ENCODE measurements at places on chromosomes 7 and 10.
A peak's percentile ranks its signal among the peaks of the same experiment; 100 is the strongest.

GRCh38 chr7:100008525-100008924 is 6.9 kb upstream of the ZKSCAN1 start:
- DNase-seq: no peak

- DNase-seq: no peak
These were observed 126.3 kb upstream of the TCERG1L start for GRCh38 chr10:131437556-131438475.

- no peak for DNase-seq
These were observed 10.3 kb upstream of the STK17A start for GRCh38 chr7:43572516-43573049.

GRCh38 chr10:69237528-69238159 is 17.5 kb downstream of the HKDC1 start:
- DNase-seq: peak; percentile 72

DNA sequence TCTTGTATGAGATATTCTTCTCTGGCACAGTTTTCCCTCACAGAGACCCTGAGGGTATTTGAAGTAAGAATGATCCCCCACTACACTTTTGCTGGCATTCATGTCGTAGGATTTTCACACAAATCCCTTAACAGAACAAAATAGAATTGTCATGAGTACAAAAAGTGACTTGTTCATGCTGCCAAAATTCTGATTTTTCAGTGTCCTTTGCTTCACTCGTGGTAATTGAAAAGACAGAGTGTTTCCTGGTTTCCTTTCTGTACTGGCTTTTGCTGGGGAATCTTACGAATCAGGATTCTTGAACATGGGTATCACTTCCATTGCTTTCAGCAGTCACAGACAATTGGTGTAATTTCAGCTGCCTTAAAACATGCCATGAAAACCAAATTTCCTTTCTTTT is 756.3 kb downstream of the REEP3 start:
- no peak for DNase-seq

- no peak for DNase-seq
These were observed 42.3 kb upstream of the CYCS start for GRCh38 chr7:25167262-25167843.

DNA sequence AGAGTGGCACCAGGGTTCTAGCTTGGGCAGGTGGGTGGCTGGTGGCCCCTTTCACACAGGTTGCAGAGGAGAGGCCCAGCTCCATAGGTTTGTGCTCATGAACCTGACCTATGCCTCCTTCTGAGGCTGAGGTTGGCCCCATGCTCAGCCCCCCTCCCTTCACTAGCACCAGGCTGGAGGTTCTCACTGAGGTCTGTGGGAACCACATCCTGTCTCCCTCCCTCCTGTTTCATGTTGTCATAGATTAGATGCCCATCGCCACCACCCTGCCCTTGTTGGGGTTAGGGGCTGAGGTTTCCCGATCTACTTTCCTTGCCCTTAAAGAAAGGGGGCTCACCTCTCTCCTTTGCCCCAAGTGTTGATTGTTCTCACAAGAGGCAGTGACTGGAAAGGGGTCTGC is 14.7 kb downstream of the NEUROG3 start:
- DNase-seq: no peak

DNA sequence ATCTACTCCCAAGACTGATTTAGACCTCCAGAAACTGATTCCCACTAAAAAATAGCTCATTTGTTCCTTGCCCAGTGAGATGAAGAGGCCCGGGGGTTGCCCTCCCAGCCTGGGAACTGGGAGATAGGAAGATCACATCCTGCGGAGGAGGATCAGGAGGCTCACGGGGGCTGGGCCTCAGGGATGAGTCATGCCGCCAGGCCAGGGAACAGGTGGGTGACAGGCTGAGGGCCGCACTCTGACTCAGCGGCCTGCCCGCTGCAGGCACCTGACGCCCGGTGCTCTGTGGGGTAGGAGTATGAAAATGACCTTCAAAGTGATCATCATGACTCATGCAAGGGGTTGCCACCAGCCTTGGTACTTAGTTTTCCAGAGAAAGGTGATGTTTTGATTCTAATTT is 104.5 kb upstream of the ZPBP start:
- DNase-seq: peak; percentile 84

DNA sequence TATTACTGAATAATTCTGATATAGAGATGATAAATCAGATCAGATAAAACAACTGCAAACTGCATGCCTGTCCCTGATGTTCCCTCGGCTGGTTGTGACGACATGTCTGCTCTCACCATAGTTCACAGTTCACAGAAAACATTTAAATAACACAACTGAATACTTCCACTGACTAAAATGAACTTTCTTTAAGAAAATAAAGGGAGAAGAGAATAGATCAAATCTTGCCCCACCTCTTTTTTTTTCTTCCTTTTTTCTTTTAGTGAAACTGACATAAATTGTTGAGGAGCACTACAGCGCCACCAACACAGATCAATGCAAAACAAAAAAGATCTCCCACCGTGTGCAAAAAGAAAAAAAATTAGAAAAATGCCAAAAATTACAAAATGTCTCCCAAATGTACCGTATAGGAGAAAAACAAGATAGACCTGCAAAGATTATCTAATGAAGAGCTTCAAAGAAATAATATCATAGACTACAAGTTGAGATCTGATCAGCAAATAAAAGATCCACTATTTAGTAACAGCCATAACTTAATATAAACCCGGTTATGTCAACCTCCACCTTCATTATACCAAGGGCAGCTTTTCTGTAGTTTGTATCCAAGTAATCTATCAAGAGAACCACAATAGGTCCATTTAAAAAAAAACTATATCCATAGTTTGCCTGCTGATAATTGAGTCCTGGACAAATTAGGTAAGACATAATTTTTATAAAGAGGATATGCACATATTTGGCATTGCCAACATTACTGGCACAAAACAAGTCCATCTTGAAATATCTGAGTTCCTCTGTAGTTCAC is 30.7 kb upstream of the EPC1 start:
- DNase-seq: no peak

GRCh38 chr10:71074176-71074755 is 138.1 kb upstream of the UNC5B start:
- no peak for DNase-seq

DNA sequence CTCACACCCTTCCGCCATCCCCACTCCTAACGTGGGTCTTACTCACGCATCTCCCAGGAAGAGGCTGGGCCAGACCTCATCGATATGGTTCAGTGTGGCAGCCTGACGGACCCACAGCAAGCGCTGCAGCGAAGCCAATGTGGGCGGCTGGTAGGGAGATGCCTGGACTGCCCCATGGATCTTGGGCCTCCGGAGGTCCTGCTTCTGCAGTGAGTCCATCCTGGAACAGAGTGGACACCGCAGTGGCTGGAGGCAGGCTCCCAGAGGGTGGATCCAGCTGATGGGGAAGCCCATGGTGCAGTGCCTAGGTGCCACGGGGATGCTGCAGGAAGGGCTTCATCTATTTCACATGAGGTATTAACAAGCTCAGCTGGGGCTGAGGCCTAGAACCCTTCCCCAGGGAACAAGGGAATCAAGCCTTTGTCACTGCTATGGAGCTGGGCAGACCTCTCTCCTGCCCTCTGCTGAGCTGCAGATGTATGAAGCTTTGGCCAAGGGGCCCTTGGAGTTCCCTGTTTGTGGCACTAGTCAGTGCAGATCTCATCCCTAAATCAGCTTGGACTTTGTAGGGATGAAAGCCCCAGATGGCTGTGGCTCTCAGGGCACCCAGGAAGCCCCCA is 13.7 kb upstream of the SAMD8 start:
- no peak for DNase-seq

DNA sequence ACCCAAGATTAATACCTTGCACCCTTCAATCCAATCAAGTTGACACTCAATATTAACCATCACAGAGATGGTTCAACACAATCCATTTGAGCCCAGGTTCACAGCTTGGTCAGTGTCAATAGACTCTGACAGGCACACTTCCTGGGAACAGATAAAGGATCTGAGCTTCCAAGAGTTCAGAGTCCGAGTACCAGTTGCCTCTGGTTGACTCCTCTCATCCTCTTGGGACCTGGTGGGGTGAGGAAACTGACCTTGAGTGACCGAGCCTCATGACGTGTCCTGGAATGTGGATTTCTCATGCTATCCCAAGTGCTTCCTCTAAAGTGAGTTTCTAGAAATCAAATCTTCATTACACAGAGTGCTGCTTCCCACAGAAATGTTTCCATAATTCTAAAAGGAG is 162.0 kb downstream of the CYP26A1 start:
- DNase-seq: no peak

DNA sequence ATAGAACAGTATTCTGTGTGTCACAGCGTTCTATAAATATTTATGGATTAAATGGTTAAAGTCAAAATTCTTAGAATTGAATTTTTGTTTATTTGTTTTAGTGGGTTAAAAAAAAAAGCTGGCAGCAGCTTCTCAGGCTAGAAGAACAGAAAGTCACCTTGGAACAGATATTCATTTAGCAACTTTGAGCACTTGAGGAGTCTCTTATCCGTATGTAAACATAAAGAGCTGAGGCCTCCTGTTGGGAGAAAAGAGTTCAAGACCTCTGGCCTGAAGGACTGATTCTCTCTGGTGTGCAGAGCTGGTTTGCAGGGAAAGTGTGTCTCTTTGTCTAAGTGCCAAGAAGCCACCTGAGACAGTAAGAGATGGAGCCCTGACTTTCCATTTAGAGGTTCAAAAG is 109.9 kb downstream of the HERPUD2 start:
- DNase-seq: no peak

GRCh38 chr10:68172324-68172723 is 59.6 kb downstream of the ATOH7 start:
- no peak for DNase-seq

DNA sequence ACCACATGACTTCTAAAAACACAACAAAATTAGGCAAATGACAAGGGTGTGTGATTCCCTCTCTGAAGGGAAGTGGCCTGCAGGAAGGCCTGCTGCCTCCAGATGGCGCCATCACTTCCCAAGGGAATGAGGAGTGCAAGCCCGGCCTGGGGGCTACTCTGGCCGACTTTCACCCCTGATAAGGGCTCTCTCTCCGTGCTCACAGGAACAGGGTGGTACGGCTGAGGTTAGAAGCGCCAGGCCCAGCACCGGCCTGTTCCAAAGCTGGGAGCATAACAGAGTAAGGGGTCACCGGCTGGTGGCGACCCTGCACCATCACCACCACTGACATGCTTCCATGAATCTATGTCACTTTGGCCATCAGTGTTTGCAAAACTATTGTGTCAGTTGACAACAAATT is 13.1 kb downstream of the RBP3 start:
- no peak for DNase-seq

GRCh38 chr10:12742771-12743170 is 258.7 kb downstream of the CCDC3 start:
- no peak for DNase-seq

GRCh38 chr7:124992851-124993562 is 63.4 kb upstream of the POT1 start:
- DNase-seq: no peak

- DNase-seq: no peak
These were observed 33.7 kb upstream of the CSTF2T start for GRCh38 chr10:51733057-51733456.

DNA sequence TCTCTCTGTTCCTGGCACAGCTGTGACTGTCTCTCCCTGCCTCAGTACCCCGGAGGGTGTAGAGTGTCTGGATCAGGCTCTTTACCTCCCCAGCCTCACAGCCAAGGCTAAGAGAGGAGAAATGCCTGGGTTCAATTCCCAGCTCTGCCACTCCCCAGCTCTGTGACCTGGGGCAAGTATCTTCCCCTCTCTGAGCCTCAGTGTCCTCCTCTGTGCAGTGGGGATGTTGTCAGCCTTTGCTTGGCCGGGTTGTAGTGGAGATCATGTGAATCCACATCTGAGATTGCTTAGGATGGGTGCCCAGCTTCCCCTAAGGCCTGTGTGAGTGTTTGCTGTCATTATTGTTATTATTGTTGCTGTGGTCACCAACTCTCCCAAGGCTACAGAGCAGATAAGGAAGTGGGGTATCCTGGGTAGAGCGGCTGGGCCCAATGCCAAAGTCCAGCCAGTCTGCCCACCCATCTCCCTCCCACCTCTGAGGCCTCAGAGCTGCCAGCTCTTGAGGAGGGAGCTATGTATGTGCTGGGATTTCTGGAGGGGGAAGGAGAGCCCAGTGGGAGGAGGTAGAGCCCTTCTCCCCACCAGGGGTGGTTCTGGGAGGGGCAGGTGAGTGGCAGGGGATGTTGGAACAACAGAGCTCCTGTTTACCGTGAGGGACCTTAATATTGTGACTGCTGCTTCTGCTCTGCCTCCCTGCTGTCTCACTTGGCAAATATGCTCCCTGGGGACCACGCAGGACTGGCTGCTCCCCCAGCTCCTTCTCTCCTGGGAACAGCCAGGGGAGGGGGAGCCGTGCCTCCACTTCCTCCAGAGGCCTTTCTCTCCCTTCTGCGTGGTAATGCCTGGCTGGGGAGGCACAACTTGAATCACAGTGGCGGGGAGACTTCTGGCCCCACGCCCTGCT is 170.5 kb downstream of the RPS24 start:
- DNase-seq: no peak

GRCh38 chr10:124467165-124467564 is 5.5 kb downstream of the LHPP start:
- DNase-seq: no peak

- DNase-seq: no peak
These were observed 221.1 kb downstream of the EBF3 start for GRCh38 chr10:129742742-129743550.

- no peak for DNase-seq
These were observed 54.8 kb downstream of the MPP7 start for GRCh38 chr10:28248092-28248491.

DNA sequence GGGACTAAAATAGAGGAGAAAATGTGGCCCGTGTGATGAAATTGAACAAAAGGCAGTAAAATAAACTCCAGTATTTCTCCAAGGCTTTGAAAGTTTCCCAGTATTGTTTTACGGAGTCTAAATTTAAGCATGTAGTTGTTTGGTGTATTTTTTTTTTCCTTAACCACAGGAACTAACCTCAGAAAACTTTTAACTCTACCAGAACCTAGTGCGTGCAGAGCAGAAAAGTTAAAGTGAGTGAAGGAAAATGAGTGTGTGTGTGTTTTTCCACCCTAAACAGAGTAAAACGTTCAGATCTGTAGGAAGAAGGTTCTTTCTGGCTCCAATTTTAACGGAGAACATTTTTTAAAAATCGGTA is 812 bp downstream of the PROSER2 start:
- DNase-seq: no peak

DNA sequence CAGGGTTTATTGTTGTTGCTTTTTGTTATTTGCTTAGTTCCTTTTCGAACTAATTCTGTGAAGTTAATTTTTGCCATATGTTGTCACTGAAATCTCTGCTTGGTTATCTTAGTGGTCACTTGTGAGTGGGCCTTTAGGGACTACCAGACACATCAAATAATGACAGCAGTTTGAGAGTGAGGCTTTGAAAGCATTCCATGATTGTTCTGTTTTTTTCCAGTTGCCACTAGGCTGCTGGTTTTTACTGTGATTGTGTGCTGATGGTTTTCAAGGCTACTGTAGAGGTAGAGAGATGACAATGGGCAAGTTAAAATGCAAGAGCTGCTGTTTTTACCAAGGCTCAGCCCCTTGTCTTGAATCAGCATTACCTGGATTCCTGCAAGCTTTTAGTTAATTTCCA is 20.0 kb downstream of the SEPTIN7 start:
- DNase-seq: no peak

GRCh38 chr10:28254290-28254985 is 48.4 kb downstream of the MPP7 start:
- DNase-seq: no peak

- DNase-seq: no peak
These were observed 39.7 kb upstream of the NFE2L3 start for GRCh38 chr7:26112203-26112740.
